Fibroblast of the aortic adventitia (primary cell): ENCODE measurements at places on chromosomes 12 and 14.

DNA sequence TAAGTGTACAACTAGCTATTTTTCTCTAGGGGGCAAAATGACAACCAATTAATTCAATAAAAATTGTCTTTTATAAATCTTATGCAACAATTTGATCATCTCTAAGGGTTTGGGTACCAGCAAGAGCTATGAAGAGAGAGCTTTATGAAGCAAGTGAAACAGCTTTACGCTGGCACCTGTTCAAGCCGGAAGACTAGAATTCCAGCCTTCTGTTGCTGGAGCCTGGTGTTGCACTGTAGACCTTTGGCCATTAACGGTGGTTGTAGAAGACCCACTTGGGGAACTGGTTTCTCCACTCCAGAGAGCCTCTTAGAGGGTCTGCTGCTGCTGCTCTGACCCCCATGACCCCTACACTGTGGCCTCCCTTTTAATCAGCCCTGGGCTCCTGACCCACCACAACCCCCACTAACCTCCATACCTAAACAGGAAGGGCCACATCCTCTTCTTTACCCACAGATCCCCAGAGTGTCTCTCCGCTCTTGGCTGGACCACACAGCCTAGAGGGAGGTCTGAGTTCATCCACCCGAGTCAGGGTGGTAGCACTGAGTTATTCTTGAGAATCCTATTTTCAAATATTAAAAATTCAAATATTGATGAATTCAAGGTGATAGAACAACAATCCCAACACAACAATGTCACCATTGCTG, 54.6 kb upstream of the STON2 start:
- DNase-seq = no peak

- DNase-seq = no peak
Observed at GRCh38 chr12:91964501-91964900, 181.1 kb downstream of the BTG1 start.

DNA sequence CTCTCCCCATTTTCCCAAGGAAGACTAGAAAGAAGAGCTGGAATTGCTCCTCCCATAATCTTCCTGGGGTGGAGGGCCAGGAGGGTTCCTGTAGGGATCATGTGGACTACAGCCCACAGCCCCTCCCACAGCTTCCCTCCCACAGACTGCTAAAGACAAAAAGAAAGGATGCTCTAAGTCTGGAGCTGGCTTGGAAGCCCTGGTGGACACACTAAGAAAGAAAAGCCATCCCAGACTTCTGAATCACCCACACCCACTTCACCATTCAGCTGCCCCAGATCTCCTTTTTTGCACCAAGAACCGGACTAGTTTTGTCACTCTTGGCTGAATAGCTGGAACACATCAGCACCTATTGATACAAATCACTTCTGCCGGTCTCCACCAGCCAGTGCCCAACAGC, 56.8 kb upstream of the PLXNC1 start:
- DNase-seq = peak; percentile 40

- peak; percentile 65 for DNase-seq
Observed at GRCh38 chr12:52006726-52007157, at the start of gene TAMALIN. Gene TAMALIN, plus strand, starts transcription at chr12:52006946. Its CDS starts 74 bp downstream, at chr12:52007020.

DNA sequence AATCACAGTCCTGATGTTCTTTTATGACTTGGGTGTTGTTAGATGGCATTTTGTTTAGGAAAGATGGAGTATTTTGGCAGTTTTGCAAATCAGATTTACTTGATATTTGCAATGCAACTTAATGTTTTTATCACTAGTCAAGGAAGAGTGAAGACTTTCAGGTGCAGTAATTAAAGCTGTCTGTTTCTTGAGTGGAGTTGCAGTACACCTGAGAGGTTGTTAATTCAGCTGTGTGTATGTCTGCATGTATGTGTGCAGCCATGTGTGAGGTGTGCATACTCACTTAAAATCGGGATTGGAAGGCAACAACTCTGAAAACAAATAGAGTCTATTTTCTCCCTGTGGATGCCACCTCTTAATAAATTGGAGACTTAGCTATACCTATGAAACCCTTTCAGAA, 94.5 kb downstream of the RMST start:
- DNase-seq = no peak

GRCh38 chr12:93839064-93839463, 161.9 kb downstream of the CRADD start:
- DNase-seq = no peak
